Muscle of arm (tissue), 14 donors: ENCODE measurements at places on chromosomes 12 and 14.
A peak's percentile ranks its signal among the peaks of the same experiment; 100 is the strongest.

- DNase-seq: no peak
These were observed 48.3 kb downstream of the ZFYVE21 start for GRCh38 chr14:103763730-103764488.

- no peak for DNase-seq
These were observed 30.4 kb downstream of the ATP2B1 start for GRCh38 chr12:89678225-89678624.

DNA sequence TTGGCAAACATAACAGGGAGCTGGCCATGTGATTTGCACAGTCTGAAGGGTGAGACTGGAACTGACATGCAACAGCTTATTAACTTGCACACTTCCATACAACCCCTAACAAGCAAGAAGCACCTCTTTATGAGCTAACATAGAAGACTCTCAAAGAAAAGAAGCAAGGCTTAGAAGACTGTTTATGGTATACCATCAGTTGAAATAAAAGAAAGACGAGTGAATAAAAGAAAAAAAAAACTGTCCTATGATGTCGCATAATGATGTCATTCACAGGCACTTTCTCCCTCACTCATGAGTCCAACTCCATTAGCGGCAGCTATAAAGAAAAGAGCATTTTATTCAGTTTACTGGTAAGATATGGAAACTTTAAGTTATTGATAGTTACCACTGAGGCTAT, 3.3 kb upstream of the MDM1 start:
- no peak for DNase-seq

DNA sequence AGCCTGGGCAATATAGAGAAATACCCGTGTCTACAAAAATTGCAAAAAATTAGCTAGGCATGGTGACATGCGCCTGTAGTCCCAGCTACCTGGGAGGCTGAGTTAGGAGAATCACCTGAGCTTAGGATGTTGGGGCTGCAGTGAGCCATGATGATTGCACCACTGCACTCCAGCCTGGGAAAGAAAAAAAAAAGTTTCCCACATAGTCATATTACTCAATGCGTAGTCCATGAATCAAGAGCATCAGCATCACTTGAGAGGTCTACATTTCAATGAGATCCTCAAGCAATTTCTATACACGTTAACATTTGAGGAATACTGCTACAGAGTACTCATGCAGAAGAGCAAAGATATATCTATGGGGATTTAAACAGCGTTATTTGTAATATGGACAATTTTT, 5.2 kb upstream of the LRRC23 start:
- no peak for DNase-seq

GRCh38 chr12:81542065-81543010, 216.8 kb downstream of the PPFIA2 start:
- DNase-seq: no peak

- peak; percentile 59 for DNase-seq
These were observed 75.8 kb downstream of the C12orf50 start for GRCh38 chr12:87953256-87953860.

GRCh38 chr12:90947869-90948268, 7.1 kb downstream of the CCER1 start:
- DNase-seq: no peak

DNA sequence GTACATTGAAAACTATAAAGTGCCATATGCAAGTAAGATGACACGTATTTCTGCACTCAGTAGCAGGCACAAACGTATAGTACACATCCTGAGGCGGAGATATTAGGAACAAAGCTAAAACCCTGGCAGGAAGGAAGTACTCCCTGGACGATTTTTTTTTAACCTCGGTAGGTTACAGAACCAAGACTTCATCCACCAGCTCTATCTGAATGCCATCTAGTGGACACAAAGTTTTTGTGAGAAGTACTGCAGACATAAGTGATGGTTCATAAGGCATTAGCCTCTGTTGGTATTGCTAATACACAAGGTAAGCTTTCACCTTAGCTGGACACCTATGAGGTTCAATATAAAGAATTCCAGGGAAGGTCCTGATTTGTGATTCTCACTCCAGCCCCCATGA, 83.0 kb upstream of the CCDC196 start:
- DNase-seq: peak; percentile 16

DNA sequence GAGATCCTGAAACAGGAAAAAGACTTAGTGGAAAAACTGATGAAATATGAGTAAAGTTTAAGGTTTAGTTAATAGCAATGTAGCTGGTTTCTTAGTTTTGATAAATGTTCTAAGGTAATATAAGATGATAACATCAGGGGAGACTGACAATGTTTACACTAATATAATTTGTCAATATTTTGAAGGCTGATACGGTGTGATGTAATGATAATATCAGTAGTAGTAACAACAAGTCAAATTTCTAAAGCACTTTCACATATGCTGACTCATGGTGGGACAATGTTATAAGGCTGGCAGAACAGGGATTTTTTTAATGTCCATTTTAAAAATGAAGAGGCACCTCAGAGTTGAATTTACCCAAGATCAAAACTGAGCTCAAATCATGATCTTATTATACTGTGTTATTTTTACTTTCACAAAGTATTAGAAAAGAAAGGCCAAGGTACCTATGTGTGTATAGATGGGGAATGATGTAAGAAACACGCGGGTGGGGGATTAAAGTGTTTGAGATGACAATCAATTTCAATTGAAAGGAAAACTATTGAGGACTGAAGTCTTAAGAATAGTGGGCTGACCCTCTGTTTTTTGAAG, 2.4 kb upstream of the FLRT2 start:
- no peak for DNase-seq
